ENCODE measurements at places on chromosomes 3 and 15.

DNA sequence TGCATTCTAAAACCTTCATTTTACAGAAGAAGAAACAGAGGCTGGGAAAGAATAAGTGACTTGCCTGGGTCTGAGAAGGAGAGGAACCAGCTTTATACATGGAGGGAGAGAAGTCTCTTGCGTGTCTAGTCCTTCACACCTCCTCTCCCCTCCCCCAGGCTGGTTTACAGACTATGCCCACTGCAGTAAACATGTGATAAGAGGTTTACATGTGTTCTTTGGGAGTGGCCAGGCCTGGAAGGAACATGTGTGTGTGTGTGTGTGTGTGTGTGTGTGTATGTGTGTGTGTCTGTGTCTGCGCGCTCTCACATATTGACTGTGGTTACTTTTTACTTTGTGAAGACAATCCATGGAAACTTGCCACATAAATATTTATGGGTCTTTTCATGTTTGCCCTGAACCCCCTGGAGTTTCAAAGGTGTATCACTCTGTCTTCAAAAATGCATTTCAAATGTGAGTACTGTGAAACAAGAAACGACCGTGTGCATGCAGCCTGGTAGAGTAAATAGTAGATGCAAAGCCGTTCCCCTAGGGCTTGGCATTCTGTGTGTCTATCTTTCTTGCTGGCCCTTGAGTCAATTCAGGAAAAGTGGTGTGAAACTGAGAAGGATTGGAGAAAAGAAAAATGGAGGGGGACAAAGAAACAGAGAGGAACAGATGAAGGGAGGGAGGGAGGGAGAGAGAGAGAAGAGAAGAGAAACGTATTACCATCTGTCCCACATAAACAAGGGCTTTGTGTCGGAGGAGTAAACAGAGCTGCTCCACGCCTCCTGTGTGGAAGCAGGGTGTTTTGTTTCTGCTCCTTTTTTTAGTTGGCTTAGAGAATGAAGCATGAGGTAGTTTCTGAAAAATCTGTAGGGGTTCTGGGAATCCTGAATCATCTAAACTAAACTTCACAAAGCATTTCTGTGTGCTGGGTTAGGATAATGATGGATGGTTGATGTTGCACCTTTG is 51.7 kb downstream of the CLDN11 start:
- DNase-seq = no peak

DNA sequence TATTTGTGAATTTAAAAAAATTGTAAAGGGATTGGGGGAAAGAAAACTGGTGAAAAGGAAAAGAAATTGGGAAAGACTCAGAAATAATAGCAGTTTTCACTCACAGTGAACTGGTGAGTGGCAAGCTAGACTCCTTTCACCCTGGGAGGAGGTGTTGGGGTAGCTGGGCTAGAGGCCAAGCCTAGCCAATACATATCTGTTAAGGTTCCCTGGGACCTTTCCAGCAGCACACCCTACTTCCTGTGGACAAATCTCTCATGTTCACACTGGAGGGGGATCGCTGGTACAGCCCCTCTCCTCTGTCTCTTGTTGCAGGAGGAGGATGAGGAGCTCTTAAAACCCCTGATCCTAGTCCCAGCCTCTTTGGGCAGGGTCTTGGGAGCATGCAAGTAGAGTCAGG is 3.7 kb upstream of the RPP25 start:
- DNase-seq = no peak

GRCh38 chr3:178810181-178810580 is 261.4 kb downstream of the ZMAT3 start:
- DNase-seq = no peak

DNA sequence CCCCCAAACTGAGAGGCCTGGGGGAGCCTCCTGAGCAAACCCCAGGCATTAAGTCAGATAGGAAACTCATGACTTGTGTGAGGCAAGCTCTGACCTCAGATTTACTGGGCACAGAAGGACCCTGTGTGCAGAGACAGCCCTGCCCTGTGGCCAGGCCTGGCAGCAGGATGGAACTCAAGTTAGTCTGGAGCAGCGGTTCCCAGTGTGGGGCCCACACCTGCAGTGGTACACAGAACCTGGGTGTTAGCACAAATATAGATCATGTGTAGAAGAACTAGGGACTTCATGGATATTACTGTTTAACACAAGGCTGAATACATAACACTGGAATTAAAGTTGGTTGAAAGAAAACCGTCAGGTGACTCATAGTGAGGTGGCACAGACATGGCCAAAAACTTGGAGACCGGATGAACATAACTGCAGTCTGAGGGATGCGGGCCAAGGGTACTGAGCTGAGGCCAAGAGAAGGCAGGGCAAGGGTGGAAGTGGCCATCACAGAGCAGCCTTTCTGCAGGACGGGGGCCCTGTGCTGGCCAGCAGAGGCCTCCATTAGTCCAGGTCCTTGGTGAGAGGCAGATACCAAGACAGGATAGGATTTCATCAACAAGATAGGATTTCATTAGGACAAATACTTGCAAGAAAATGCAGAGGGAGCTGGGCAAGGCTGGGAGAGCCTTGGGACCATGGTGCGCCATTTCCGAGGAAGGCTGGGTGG is 40.9 kb downstream of the IRAK2 start:
- peak; percentile 92 for DNase-seq

DNA sequence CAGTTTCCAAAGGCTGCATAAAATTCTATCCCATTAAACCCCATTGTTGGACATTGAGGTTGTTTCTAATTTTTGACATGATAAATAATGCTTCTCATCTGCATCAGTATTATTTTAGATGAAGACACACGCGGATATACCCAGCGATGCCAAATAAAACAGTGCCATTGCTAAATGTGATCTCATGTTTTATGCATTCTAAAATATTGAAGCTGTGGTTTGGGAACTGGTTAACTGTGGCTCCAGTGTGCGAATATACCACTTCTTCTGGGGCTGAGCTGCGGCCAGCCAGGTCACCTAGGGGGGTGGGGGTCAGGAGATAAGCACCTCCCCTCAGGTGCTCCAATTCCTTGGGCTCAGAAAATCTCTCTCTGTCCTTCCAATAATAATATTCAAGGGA is 230.0 kb downstream of the ADAMTS9 start:
- DNase-seq = no peak

Measured in tibial artery (tissue), 4 donors.